Activated CD4-positive, alpha-beta T cell treated with anti-CD3 and anti-CD28 coated beads, Interleukin-2, amount 10 ng/mL, durations not matched to agents 7 days and 5 days (primary cell): ENCODE measurements at places on chromosomes 7 and 10.
A peak's percentile ranks its signal among the peaks of the same experiment; 100 is the strongest.

GRCh38 chr10:51031950-51032349, 42.3 kb upstream of the PRKG1 start:
- no peak for DNase-seq

DNA sequence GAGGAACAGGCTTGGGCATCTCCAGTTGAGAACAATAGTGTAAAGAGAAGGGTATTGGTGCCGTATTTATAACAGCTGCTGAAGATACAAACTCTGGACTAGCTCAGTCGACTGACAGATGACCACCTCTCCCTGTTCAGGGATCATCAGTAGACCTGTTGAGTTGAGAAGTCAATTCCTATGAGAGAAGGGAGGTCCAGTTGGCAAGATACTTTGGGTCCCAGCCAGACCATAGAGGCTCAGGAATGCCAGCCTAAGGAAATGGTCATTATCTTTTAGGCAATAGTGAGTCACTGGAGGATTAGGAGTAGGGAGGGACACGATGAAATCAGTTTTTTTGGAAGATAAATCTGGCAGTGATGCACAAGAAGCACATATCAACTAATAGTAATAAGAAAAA, 202.9 kb downstream of the TRIL start:
- no peak for DNase-seq

DNA sequence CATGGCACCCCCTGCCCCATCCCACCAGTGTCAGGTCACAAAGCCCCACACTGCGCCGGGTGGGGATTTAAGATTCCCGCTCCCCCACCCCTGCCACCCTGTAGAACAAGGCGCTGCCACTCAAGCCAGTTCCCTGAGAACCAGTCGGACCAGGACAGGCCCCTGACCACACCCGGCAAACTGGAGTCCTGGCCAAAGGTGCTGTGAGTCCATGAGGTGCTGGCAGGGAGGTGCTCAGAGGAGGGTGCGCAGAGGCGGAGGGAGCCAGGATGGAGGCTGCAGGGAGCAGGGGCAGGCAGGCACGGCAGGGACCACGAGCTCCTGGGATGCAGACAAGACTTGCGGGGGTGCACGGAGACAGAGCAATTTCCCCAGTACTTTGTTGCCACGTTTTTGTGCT, 19.7 kb upstream of the GDI2 start:
- no peak for DNase-seq

- DNase-seq = no peak
These were observed 33.7 kb downstream of the RAB18 start for GRCh38 chr10:27537787-27538186.

DNA sequence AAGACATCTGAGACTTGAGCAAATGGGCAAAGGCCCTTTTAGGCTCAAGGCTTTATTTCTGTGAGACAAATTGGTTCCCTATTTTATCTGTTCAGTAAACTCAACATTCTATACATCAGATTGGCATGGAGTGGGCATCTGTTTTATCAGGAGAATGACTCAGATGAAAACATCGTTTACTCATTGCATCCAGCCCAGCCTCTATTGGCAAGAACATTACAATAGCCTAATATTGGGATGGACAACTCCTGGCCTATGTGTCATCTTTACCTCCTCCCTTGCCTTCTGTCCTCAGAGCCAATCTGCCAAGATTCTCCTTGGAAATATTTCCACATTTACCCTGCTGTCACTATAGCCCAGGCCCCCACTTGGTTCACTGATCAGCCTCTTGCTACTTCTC, 5.5 kb upstream of the BLNK start:
- DNase-seq = no peak

- DNase-seq = no peak
These were observed 213.8 kb downstream of the MLLT10 start for GRCh38 chr10:21747809-21748208.

DNA sequence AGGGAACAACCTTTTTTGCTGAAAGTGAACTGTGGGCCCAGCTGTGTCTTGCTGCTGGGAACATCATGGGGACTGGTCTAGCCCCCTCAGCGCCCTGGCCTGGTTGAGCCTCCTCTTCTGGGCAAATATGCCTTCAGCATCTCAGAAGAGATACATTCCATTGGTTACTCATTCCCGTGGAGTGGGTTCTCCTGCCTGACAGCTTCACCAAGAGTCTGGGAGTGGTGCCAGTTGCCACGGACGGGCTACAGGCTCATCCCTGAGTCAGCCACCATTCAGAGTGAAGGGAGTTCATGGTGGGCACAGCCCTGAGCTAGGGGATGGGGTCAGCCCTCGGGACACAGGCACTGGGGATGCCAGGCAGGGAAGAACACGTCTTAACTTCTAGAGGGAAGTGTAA, 81.9 kb downstream of the RAMP3 start:
- DNase-seq = no peak

DNA sequence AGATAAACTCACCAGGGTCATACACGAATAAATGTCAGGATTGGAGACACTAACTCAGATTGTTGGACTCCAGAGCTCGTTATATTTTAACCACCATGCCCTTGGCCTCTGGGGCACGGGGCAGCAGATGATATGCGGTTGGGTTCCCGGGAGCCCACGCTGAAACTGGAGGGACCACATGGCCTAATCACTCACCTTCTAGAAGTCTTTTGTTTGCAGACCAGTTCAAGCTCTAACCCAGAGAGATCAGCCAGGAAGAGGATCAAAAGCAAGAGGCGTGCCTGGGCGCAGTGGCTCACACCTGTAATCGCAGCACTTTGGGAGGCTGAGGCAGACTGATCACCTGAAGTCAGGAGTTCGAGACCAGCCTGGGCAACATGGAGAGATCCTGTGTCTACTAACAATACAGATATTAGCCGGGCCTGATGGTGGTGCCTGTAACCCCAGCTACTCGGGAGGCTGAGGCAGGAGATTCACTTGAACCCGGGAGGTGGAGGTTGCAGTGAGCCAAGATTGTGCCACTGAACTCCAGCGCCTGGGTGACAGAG, 42.6 kb upstream of the ECHDC3 start:
- DNase-seq = no peak

DNA sequence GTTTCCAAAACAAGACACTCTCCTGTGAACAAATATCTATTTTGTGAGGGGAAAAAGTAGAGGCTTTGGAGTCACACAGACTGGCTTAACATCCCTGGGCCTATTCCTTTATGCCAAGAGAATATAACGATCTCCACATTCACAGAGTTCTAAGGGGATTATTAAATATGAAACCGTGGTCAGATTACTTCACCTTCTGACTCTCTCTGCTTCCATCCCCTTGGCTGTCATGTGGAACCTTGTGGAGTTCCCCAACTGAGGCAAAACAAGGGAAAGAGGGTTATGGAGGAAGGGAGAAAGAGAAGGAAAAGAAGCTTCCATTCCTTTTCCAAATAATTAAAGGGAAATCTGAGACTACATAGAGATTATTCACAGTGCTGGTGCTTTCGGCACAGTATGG, 55.5 kb upstream of the ATP6V0A4 start:
- no peak for DNase-seq

GRCh38 chr7:133310232-133310862, 57.5 kb downstream of the EXOC4 start:
- no peak for DNase-seq

DNA sequence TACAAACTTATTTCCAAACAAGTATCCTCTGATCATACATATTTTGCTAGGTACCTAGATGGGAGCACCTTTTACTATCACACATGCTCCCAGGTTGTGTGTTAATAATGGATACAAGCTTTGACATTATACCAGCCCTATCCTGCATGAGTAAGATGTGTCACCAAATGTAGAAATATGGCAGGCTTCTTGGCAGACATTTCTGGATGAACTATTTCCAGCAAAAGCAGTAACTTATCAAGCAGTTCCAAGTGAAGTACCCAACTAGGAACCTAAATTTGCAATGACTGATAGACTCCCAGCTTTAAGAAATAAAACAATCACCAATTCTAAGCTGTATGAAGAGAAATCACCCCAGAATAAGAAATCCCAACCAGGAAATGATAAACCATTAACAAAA, 103.7 kb upstream of the TMEM72 start:
- no peak for DNase-seq

- no peak for DNase-seq
These were observed 136.8 kb upstream of the YAE1 start for GRCh38 chr7:39429421-39429820.

DNA sequence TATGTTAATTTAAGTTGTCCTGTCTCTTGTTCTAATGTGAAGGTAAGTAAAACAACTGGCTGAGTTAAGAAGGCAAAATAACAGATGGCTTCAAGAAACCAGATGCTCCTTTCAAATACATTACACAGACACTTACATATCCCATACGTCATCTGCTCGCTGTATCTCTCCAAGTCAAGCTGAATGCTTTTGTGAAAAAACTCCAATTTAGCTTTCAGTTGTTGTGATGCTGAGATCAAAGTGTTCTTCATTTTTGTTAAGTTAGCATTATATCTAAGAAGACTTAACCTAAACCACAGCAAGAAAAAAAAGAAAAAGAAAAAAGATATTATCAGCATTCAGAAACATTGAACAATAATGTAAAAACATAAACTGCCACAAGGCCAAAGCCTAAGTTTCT, 18.5 kb upstream of the ERLIN1 start:
- no peak for DNase-seq

- DNase-seq = no peak
These were observed 22.2 kb upstream of the CSGALNACT2 start for GRCh38 chr10:43115881-43116595.

- no peak for DNase-seq
These were observed 91.0 kb downstream of the ANKIB1 start for GRCh38 chr7:92336662-92337340.

DNA sequence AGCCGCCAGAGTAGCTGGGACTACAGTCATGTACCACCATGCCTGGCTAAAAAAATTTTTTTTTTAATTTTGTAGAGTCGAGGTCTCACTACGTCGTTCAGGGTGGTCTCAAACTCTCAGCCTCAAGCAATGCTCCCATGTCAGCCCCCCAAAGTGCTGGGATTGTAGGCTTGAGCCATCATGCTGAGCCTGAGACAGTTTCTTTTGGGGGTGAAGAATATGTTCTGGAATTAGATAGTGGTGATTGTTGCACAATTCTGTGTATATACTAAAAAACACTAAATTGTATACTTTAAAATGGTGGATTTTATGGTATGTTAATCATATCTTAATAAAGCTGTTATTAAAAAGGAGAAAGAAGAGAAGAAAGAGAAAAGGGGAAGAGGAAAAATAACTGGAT, 1.5 kb downstream of the CUZD1 start:
- no peak for DNase-seq

DNA sequence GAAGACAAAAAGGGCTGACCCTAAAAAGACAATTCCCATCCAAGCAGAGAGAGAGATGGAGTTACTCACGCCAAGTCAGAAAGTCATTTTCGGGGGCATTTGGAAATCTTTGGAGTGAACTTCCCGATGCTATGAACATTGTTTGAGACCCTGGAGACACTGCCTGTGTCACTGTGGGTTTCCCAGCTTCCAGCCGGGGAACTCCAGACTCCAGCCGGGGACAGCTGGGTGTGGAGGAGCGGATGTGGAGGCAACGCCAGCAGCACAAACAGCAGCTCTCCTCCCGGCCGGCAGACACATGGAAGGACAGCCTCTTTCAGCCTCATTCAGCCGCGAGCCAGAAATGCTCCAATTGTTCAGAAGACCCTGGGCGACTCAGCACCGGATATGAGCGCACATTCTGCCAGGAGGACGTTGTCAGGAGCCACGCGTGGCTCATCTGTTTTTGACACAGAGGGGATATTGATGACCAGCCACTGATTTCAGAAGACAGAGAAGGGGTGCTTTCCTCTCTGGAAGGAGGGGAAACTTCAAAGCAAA, 97.6 kb downstream of the PRPF18 start:
- no peak for DNase-seq

DNA sequence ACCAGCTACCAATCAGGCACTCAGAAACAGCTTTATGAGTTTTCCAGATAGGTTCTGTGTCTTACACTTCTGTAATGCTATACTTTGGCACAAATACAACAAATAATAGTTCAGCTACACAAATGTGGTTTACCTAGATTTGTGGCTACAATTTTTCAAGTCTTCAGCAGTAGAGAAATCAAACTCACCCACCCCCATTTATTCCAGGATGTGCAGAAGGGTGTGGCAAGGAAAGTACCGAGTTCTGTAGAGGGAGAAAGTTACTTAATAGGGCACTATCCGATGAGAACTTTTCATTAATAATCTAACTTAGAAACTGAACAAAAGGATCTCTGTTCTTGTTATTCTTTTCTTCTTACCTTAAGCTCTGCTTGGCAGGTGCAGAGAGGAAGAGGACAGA, 30.3 kb upstream of the ATP6V0A4 start:
- no peak for DNase-seq

DNA sequence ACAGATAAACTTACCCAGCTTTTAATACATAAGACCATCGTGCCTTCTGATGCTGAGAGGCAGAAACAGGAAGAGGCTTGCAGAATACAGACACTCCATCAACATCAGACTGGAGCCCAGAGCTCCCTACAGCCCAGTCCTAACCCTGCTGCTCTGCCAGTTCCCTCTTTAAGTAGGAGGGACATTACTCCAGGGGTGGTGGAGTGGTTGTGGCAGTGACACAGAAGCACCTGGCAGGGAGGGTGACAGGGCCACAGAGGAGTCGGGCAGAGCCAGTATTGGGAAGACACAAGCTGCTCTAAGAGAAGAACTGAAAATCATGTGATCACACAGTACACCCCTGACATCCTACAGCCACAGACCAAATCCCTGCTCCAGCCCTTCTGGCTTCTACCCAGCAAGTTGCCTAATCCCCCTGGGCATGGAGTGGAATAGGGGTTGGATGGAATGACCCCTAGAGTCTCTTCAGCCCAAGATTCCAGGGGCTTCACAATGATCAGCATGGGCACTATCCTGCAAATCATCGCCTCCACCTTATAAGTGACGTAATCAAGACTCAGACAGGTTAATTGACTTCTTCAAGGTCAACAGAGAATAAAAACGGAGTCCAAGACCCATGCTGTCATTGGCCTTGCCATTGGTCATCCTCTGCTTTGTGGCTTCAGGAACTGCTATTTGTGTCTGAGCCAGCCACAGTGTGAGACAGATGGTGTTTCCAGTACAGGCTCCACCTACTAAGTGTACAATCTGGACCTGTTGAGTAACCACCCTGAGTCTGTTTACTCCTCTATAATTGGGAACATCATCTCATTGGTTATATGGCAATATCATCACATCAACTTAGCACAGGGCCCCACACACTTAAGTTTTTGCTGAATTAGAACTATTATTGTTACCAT, 61.1 kb upstream of the ZMIZ1 start:
- DNase-seq = no peak

GRCh38 chr10:75511011-75511410, 79.6 kb downstream of the LRMDA start:
- DNase-seq = no peak

- DNase-seq = no peak
These were observed 169.2 kb downstream of the HGF start for GRCh38 chr7:81600608-81601007.

GRCh38 chr10:36476399-36476798, 649.0 kb upstream of the ANKRD30A start:
- no peak for DNase-seq

- DNase-seq = peak; percentile 59
These were observed 32.2 kb upstream of the ZFAND2A start for GRCh38 chr7:1192171-1192676.
